Lower leg skin (tissue), 4 donors: ENCODE measurements at places on chromosomes 11 and 22. TPM values are rescaled to one million over a fixed set of nuclear protein-coding genes. Genes with fewer than 3 reads are reported as not detected.

DNA sequence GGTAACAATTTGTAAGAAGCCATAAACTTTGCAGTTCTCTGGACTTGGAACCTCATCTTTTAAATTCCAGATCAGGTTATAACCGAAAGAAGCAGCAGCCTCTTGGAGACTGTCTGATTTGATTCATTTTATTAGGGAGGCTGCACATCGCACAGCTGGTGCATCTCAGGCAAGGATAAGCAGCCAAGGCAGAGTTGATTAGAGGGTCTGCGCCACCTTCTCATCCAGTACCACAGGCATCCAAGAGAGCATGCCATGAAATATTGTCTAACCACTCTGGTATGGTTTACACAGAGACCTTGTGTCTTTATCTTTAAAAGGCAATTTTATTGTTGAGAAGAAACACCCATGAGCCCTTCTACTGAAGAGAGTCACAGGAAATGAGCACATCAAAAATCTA, 16.2 kb upstream of the CWF19L2 start:
- DNase-seq: no peak

GRCh38 chr11:47586098-47586855, at the start of gene FAM180B:
Gene FAM180B, plus strand, starts transcription at chr11:47586678. Its CDS starts 91 bp downstream, at chr11:47586769.
- DNase-seq: no peak

- no peak for DNase-seq
Observed at GRCh38 chr22:39081598-39081997, 4.5 kb downstream of the APOBEC3G start.

GRCh38 chr11:111766834-111767142, 599 bp upstream of the PPP2R1B start:
- DNase-seq: no peak

DNA sequence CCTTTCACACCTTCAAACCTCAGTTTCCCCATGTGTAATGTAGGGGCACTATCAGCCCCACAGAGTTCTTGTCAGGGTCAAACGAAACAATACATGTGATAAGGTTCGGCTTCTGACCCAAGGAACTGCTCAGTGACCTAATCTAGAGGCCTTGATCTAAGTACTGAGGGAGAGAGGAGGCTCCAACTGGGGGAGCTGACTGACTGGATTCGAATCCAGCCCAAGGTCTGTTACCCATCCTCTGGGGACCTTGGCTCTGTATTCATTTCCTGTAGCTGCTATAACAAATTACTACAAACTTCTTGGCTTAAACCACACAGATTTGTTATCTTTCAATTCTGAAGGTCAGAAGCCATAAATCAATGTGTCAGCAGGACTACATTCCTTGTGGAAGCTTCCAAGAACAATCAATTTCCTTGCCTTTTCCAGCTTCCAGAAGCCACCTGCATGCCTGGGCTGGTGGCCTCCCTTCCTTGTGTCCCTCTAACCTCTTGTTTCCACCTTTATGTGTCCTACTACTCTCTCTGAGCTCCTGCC, 10.7 kb upstream of the ANAPC15 start:
- DNase-seq: no peak

GRCh38 chr11:122917311-122917710, 34.8 kb downstream of the JHY start:
- no peak for DNase-seq

- no peak for DNase-seq
Observed at GRCh38 chr11:124174001-124174583, 9.1 kb upstream of the OR10D3 start.

DNA sequence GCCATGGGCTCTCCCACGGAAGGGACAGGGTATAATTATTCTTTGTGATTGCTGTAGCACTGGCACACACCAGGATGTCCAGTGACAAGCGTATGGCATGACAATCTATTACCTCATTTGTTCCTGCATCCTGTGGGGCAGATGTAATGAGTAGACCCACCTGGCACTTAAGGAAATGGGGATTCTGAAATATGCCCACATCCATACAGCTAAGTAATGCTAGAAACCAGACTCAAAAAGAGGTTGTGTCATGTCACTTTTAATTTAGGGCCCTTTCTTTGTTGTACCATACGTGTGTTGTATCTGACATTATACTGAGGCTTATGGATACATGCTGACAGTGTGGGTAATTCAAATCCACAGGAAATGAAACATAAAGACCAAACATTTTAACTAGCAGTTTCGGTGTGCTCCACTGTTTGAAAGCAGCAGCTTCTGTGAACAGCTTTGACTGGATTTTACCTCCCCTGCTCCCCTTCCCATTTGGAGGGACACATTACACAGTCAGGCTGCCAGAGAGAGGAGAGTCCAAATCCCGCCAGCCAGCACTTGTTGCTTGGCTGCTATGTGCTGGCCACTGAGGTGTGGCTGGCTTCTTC, 21.2 kb downstream of the GRAMD1B start:
- DNase-seq: no peak

- no peak for DNase-seq
Observed at GRCh38 chr11:72023335-72023734, 24.6 kb downstream of the IL18BP start.

GRCh38 chr22:49312601-49313000, 515.1 kb downstream of the BRD1 start:
- no peak for DNase-seq

DNA sequence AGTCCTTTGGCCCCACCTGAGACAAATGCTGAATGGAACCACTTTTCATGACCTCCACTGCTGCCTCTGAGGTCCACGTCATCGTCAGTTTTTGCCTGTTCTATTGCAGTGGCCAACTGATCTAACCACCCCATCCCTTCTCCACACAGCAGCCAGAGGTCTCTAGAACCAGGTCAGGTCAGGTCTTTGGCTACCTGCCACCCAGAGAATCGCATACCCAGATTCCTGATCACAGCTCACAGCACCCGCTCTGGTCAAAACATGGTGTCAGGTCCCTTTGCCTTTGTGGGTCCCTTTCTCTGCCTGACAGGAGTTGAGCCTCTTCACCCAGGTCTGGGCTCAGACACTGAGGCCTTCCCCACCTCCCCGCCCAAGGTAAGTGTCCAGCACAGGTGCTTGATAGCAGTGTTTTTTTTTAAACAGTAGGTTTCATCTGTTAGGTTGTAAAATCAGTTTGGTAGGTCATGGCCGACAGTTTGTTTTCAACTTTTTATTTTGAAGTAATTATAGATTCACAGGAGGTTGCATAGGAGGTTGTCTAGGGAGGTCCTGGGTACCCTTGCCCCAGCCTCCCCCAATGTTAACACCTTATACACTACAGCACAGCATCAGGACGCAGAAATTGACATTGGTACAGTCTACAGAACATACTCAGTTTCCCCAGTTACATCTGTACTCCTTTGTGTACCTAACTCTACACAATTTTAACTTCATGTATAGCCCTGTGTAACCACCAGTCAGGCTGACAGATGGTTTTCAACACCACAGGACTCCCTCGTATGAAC, 6.9 kb downstream of the C22orf39 start:
- DNase-seq: no peak

- DNase-seq: no peak
Observed at GRCh38 chr22:29009148-29009547, 52.5 kb downstream of the C22orf31 start.

DNA sequence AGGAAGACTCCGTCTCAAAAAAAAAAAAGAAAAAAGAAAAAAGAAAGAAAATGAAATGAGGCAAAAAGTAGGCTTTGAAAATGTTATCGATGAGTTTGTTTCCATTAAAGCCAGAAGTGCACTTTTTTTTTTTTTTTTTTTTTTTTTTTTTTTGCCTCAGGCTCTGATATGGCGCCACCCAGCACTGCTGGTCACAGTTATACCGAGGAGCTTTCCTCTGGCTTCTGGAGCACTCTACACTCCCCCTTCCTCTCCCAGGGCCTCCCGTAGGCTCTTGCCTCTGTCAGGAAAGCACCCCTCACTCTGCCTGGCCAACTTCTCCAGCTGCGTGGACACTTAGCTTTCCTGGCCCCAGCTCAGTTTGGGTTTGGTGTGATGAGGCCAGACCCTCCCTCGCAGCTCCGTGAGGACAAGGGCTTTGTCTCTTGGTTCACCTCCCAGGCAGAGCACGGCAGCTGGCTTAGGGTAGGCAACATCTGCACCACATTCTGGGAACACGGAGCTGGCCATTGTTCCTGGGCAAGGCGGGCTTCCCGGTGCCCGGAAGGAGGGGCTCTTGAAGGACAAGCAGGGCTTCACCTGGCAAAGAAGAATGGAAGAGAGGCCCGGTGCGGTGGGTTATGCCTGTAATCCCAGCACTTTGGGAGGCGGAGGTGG, 16.9 kb downstream of the FADS2 start:
- DNase-seq: no peak

DNA sequence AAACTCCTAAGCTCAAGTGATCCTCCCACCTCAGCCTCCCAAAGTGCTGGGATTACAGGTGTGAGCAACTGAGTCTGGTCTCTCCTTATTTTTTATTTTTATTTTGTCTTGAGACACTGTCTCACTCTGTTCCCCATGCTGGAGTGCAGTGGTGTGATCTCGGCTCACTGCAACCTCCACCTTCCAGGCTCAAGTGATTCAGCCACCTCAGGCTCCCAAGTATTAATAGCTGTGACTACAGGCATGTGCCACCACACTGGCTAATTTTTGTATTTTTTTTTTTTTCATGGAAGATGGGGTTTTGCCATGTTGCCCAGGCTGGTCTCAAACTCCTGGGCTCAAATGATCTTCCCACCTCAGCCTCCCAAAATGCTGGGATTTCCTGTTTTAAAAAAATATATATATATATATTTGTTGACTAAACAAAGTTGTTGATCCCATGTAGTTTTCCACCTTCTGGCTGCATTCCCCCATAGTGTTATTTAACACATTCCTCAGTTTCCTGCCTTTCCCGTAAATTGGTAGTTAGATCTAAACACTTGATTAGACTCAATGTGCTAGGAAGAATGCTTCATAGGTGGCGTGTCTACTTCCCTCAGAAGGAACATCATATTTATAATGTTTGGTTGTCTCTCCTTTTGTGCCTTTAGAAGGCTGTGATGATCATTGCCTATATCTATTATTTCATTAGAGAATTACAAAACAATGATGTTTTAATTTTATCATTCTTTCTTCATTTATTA, 38.8 kb downstream of the LRRC32 start:
- DNase-seq: no peak

DNA sequence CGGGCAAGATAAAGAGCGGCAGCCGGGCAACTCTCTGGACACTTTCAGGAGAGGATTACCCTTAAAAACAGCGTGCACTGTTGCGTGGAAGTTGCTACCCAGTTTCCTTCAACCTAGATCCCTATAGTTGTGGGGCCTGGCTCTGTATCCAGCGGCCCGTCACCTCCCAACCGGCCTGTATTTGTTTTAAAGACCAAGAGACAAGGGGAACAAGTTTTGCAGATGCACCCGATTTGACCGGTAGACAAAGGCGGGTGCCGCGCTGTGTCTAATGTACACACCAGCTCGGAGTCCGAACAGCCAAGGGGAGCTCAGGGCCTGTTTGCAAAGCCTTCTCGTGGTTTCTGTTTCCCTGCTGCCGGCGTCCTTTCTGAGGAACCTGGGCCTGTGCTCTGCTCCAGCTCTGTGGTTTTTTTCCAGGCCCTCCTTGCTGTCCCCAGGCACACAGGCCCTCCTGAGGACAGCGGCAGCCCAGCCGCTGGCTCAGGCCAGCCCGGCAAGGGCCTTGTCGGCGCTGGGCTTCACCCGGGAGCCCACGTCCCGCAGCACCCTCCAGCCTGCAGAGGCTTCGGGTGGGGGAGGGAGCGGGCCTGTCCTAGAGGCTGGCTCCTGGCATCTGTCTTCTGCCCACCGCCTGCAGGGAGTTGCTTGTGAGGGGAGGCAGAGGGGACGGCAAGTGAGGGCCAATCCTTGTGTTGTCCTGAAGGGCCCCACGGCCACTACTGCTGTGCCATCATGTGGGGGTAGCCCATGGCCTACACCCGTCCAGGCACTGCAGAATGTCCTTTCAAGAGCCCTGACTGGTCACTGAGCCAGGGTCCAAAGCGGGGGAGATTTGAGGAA, 1.4 kb downstream of the TBX1 start:
- no peak for DNase-seq

DNA sequence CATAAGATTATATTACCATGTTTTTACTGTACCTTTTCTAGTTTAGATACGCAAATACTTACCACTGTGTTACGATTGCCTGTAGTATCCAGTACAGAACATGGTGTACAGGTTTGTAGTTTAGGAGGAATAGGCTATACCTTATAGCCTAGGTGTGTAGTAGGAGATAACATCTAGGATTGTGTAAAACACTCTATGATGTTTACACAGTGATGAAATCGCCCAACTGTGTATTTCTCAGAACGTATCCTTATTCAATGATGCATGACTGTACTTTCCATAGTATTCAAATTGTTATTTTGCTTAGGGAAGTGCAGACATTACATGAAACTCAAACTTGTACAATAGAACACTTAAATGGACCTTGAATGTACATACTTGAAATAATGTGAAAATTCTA, 188.1 kb upstream of the PDGFD start:
- DNase-seq: no peak

GRCh38 chr11:112247201-112247600, 13.5 kb downstream of the PLET1 start:
- no peak for DNase-seq

- peak; percentile 56 for DNase-seq
Observed at GRCh38 chr22:29377979-29378378, 10.4 kb downstream of the AP1B1 start.

DNA sequence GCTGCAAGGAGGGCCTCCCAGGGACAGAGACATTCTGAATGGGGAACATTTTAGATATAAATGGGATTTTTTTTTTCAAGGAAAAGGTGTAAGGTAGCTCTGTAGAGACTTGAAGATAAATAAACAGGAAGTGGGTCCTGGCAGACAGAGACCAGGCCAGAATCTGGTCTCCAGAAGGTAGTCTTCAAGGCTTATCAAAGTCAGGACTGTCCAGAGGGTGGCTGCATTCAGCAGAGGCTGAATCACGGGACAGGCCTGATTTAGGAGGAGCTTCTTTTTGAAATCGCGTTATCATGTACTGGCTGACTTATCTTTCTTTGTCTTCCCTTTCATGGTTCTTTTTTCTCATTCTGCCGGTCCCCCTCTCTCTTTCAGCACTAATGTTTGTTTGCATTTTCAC, 542.9 kb downstream of the NTM start:
- DNase-seq: no peak

GRCh38 chr22:37951305-37951704, 2.1 kb downstream of the C22orf23 start:
- DNase-seq: no peak

- no peak for DNase-seq
Observed at GRCh38 chr11:45304992-45305335, 18.8 kb upstream of the SYT13 start.

- no peak for DNase-seq
Observed at GRCh38 chr11:28420099-28420498, 311.9 kb downstream of the METTL15 start.

- peak; percentile 96 for DNase-seq
Observed at GRCh38 chr11:63837027-63837688, 1.8 kb upstream of the MARK2 start.

The ANGPTL5 gene
- 5.8 TPM for total RNA-seq

The DGAT2 gene
- total RNA-seq: 306 TPM

The OSM gene
- total RNA-seq: not detected

The PAMR1 gene
- 15.0 TPM for total RNA-seq

The RGL4 gene
- not detected for total RNA-seq

The OR51E2 gene
- 0.30 TPM for total RNA-seq

The PNPLA3 gene
- 20.9 TPM for total RNA-seq

The MED19 gene
- 22.1 TPM for total RNA-seq

The MPEG1 gene
- total RNA-seq: 4.3 TPM
